ENCODE measurements at places on chromosomes 16 and 17.

GRCh38 chr16:66167564-66168291 lies 198.8 kb upstream of the CDH5 start:
- DNase-seq = no peak

GRCh38 chr17:4586043-4586442 lies 1.7 kb downstream of the SMTNL2 start:
- no peak for DNase-seq

DNA sequence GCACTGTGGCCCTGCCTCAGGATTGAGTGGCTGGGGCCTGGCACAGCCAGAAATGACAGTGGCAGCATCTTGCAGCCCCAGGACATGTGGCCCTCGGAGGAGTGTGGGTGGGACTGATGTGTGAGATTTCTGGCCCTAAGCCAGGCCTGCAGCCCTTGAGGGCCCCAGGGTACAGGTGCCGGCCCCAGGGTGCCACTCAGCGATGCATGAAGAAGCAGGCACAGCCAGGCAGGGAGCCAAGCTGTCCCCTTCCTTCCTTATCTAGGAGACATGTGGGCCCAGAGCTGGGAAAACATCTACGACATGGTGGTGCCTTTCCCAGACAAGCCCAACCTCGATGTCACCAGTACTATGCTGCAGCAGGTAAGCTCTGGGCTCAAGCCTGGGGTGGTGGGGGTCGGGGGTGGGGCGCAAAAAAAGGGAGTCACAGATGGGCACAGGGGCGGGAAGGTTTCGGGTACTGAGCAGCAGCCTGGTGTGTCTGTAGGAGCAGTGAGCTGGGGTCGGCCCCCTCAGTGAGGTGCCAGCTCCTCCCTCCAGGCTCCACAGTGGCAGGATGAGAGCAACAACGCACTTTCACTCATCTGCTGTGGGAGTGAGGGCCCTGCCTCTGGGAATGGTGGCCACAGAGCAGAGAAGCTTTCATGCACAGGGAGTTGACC lies 4.1 kb downstream of the ACE start:
- no peak for DNase-seq

GRCh38 chr17:39904990-39905288 lies 13.5 kb downstream of the GSDMB start:
- no peak for DNase-seq

DNA sequence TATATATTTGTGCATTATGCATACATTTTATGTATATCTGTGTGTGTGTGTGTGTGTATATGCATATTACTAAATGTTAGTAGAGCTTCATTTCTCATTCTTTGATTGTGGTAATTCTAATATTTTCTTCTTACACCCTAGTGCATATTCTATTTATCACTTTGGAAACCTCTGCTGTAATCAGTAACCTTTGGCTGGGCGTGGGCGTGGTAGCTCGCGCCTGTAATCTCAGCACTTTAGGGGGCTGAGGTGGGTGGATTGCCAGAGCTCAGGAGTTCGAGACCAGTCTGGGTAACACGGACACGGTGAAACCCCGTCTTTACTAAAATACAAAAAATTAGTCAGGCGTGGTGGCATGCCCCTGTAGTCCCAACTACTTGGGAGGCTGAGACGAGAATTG lies 26.9 kb downstream of the CPSF4L start:
- no peak for DNase-seq

DNA sequence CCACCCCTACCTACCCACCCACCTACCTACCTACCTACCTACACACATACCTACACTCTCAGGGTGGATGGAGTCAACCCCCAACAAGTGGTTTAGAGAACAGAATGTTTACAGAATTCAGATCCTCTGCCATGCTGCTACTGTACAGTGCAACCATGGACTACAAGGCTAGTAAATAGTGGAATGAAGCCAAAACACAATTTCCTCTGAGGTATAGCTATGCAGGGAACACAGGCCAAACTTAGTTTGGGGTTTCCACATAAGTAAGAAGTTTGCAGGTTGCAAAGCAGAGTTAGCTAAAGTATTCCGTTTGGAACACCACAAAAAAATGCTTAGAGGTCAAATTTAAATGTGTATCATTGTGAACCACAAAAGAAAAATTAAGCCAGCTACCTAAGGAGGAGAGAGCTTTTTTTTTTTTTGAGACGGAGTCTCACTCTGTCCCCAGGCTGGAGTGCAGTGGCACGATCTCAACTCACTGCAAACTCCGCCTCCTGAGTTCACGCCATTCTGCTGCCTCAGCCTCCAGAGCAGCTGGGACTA lies 2.7 kb upstream of the AP1G1 start:
- DNase-seq = no peak

GRCh38 chr17:28466001-28466400 lies 7.4 kb upstream of the SLC13A2 start:
- DNase-seq = no peak

DNA sequence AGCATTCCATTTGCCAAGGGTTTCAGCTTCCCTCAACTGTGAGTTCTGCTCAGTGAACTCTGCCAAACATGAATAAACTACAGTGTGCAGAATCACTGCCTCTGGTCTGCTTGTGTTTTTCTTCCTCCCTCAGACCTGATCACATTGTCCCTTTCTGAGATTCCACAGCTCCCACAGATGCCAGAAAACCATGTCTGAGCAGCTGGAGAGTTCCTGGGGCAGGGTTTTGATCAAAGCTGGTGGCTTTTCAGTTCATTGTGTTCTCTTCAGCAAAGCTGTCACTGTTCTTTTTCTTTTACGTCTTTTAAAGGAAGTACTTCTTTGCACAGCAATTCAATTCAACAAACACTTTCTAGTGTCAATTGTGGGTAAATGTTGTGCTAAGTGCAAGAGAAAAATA lies 555.8 kb downstream of the RBFOX1 start:
- no peak for DNase-seq

DNA sequence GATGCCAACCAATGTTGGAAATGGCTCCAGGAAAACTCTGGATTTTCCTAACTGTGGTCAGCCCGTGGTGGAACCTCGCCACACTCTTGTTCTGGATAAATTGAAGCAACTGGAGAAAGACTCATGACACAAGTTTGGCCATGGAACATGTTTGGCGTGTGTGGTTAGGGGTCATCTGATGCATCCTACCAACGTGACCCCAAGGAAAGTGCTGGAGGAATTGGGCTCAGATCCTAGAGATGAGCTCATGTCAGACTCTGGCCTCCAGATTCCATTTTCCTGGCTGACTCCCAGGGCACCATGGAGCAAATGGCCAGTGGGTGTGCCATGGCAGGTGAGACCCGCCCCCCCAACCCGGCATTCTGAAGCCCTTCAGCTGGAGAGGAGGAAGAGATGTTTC lies 58.5 kb downstream of the CACNG5 start:
- DNase-seq = no peak

DNA sequence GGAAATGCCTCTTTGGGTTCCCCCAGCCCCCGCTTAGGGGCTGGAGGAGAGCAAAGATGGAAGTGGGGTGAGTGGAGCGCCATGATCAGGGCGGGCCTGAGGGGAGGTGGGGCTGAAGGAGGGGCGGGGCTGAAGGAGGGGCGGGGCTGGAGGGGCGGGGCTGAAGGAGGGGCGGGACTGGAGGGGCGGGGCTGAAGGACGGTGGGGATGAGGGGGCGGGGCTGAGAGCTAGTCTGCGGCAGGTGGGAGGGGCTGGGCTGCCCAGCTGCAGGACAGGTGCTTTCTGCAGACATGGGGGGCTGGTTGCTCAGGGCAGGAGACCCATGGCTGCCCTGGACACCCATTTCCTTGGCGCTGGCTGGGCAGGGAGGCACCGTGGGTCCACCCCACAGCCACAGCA lies 39.1 kb upstream of the PABPN1L start:
- no peak for DNase-seq

GRCh38 chr17:72359811-72360210 lies 239.0 kb downstream of the SOX9 start:
- no peak for DNase-seq

DNA sequence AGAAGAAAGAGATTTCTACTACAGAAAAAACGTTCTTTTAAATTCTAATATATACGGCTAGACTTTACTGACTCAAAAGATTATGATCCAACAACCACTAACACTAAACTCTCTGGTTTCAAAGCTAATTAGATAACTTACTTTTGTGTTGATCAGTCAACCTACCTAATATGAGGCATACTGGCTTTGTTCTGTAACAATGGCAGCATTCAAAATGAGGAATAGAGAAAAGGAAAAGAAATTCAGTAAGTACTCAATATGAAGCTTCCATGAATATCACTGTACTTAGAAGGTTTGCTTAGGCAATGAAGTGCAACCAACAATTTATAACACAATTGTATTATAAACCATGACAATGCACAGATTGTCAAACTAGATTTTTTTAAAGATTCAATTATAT lies 430.5 kb upstream of the PMFBP1 start:
- DNase-seq = no peak

DNA sequence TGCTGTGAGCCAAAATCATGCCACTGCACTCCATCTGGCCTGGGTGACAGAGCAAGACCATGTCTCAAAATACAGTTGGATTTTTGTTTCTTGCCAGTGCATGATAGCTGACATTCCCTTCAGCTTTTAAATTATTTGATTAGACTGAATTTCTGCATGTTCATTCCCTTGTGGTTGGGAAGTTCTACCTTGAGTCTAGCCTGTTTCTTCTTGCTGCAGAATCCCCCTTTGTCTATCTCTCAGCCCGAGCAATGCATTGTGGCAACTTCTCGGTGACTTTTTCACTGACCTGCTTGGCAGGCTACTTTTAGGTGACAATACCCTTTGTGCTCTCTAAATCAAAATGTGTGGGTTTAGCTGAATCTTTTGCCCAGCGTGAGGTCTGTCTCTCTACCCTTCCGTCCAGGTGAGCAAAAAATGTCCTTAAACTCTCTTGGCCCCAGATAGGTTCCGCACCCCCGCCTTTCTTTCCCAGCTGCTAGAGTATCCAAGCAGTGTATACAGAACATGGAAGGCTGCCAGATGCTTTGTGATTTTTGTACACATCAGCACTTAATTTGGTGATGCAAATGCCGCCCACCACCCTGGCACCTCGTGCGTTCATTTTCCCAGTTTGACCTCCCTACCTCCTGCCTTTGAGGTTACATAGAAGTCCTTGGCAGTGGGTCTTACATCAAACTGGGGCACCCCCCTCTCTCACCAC lies 130.2 kb downstream of the ABCC6 start:
- DNase-seq = no peak

DNA sequence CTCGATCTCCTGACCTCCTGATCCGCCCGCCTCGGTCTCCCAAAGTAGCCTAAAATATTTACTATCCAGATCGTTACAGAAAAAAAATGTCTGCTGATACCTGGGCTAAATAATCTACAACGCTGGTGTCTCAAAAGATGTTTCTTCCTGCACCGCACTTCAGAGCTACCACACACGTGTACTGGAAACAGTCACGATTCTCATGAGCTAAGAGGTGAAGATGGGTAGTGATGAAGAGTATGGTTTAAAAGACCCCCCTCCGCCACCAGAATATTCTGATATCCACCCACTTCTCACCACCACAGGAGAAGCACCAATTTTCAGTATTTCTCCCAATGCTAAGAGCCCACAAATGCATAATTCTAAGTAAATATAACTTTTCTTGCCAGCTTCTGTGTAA lies 50.2 kb downstream of the SMG6 start:
- no peak for DNase-seq

GRCh38 chr17:32141258-32141657 lies 1.0 kb upstream of the RHOT1 start:
- DNase-seq = no peak

DNA sequence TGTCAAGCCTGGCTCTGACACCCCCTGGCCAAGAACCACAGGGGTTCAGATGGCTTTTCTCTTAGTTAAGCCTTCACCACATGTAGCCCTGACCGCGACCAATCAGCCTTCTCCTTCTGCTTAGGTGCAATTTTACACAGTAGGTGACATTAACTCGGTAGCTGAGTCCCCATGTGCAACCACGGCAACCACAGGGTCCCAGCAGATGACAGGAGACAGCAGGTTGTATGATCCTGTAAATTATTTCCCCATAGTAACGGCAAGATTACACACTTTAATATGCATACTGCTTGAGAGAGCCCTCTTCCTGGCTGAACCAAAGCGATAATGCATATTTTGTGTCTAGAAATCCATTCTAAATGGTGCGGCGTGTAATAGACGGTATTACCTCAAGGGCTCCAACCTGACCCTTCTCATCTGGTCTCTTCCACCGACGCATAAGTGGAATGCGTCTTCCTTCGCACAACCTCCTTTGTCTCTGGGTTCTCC lies 458.7 kb upstream of the ZFHX3 start:
- no peak for DNase-seq

All from effector CD4-positive, alpha-beta T cell (primary cell).